ENCODE measurements at places on chromosomes 4 and X.

DNA sequence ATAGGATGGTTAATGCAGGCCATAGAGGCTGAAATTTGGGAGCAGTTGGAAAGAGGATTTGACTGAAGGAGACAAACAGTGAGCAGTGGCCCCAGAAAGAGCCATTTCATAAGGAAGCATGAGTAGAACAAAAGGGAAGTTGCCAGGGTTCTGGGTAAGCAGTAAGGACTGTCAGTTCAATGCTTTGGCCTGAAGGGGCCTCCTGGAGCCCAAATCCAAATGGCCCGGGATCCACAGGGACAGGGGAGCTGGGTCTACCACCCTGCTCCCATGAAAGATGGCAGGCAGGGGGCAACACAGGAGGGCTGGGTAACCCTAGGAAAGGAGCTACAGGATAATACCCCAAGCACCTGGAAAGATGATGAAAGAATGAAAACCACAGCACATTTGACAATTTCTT is 4.1 kb upstream of the INTS6L start:
- DNase-seq, result no peak

GRCh38 chr4:46444318-46445000 is 54.5 kb upstream of the GABRA2 start:
- DNase-seq, result no peak

- DNase-seq, result no peak
Observed at GRCh38 chr4:6509587-6509986, 37.2 kb upstream of the PPP2R2C start.

GRCh38 chr4:81049907-81050306 is 19.4 kb downstream of the BMP3 start:
- DNase-seq, result no peak

DNA sequence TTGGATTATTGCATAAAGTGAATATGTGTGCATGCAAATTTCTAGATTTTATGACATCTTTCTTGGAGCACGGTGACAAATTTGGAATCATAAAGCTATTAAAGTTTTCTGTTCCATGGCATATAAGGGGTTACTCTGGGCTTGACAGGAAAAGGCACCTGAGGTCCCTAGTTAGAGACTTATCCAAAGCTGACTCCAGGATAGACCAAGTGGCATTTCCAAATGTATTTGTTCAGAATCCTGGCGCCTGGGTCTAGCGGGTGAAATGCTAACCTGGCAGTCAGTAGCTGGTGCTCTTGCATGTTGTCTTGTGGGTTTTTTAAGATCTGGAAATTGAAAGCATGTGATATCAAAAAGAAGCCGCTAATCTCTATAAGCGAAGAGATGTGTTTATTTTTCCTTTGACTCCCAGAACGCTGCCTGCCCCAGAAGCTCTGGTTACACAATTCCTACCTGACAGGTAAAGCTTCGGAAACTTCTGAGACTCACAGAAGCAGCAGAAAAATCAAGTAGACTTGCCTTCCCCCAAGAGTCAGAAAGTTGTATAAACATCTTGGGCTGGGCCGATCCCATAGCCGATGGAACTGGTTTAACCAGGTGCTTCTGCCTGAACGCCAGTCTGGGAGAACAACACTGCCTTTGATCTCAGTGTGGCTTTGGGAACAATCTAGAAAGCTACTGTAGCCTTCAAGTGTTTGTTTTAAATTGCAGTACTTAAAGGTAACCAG is 12.9 kb upstream of the ZCCHC4 start:
- no peak for DNase-seq
